ENCODE measurements at places on chromosomes 12 and 14. TPM values are rescaled to one million over a fixed set of nuclear protein-coding genes. Genes with fewer than 3 reads are reported as not detected.

DNA sequence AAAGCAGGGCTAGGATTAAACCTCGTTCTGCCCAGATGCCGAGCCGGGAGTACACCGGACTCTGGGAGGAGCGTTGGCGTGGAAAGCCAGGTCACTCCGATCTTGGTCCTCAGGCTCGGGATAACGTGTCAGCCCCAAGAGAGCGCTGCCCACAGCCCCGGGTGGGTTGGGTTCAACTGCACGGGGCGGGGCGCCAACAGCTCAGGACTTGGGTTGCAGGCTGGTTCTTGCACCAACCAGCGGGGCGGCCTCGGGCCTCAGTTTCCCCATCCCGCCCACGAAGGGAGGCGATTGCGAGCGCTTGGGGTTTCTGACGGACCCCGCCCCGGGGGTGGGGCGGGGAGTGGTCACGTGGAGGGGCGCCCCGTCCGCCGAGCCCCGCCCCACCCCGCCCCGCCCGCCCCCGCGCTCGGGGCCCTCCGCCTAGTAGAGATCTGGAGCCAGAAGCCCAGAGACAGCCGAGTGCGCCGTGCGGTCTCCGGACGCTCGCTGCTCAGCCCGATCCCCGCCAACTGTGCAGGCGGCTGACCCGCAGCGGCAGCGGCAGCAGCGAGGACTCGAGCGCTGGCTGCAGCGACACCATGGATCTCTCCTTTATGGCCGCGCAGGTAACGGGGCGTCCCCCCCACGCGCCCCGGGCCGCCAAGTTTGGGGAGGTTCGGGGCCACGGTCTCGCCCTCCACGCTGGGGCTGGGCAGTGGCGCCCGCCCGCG, at the start of gene C14orf132:
Gene C14orf132, plus strand, starts transcription at position 443 of the 713 bp plus-strand sequence. Its CDS starts 139 bp downstream, at position 582.
- DNase-seq: peak; percentile 46

GRCh38 chr14:59067127-59067894, 121.2 kb upstream of the DAAM1 start:
- DNase-seq: no peak

- no peak for DNase-seq
Observed at GRCh38 chr12:71201136-71201679, 43.4 kb upstream of the TSPAN8 start.

- peak; percentile 15 for DNase-seq
Observed at GRCh38 chr12:56581418-56582145, 48.5 kb downstream of the BAZ2A start.

GRCh38 chr14:74630881-74631690, 19.0 kb upstream of the LTBP2 start:
- no peak for DNase-seq

GRCh38 chr12:118082161-118082560, 21.2 kb upstream of the WSB2 start:
- DNase-seq: no peak

GRCh38 chr12:88057994-88058718, 29.0 kb upstream of the C12orf50 start:
- DNase-seq: no peak

- no peak for DNase-seq
Observed at GRCh38 chr12:10305411-10305810, 2.3 kb upstream of the KLRD1 start.

DNA sequence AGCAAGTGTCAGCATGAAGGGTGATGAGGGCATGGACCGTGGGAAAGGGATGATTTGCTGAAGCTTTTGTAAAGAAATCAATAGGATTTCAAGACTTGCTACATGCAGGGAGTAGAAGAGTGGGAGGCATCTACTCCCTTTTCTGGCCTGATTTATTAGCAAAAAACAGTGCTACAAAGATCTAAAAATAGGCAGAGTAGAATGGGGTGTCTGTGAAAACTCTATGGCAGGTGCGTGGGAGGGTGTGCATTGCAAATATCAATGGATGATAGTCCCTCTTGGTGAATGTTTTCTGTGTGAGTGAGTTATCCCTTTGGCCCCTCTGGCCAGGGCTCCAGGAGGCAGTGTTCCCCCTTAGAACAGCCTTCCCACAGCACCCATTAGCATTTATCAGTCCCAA, 139.0 kb downstream of the SMOC1 start:
- DNase-seq: no peak

DNA sequence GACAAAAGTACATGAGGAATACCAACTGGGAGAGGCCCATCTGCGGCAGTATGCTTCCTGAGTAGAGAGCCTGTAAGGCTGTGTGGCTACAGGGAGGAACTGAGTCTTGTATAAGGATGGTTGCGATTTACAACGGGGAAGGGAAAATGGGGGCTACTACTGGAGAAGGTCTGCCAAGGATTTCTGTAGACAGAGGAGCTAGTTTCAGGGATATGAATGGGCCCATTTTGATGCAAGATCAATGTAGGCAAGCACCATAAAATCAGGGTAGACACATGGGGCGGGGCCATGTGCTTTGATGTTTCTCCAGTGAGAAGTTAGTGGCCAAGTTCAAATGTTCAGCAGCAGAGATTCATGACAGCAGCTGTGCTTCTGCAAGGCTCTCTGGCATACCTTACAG, 149.4 kb downstream of the GPR65 start:
- no peak for DNase-seq

- DNase-seq: no peak
Observed at GRCh38 chr14:32817780-32818179, 120.9 kb upstream of the NPAS3 start.

GRCh38 chr12:32397696-32398095, 1.7 kb upstream of the FGD4 start:
- no peak for DNase-seq

DNA sequence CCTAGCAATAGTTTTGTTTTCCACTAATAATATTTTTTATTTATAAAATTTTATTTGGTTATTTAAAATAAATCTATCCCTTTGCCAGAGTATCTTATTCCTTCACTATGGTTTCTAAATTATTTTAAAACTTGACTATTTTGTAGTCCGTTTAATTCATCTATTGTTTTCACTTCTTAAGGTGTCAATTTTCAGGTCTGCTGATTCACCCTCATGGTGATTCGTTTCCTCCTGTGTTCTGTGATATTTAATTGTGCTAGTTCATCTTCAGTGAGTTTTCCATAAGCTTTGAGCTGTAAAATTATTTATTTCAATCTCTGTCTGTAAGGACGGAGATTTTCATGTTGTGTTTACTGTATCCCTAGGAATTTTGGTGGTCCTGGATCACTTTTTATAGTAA, 70.6 kb downstream of the SNAPC1 start:
- no peak for DNase-seq

- no peak for DNase-seq
Observed at GRCh38 chr14:88069677-88070076, 64.7 kb downstream of the GPR65 start.

- DNase-seq: no peak
Observed at GRCh38 chr12:128871516-128871892, 18.2 kb downstream of the GLT1D1 start.

DNA sequence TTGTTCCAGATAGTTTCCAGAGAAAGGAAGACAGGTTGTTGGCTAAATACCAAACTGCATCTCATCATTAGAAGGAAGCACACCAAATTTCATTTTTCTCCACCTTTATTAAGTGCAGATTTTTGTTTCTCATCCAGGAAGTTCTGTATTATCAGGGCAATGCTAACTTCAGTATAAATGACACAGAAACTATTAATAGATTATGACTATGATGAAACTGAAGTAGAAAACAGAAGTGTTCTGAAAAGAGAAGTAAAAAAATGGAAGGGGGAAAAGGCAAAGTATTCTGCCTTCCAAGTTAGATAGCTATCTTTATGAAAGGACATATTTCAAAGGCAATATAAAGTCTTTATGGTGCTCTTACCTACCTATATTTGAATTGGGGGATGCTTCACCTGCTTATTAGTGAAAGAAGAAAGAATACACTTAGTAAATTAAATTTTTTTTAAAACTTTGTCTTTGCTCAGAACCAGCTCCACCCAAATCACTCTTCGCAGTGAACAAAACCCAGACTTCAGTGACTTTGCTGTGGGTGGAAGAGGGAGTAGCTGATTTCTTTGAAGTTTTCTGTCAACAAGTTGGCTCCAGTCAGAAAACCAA, 223.9 kb downstream of the PTPRO start:
- peak; percentile 7 for DNase-seq

DNA sequence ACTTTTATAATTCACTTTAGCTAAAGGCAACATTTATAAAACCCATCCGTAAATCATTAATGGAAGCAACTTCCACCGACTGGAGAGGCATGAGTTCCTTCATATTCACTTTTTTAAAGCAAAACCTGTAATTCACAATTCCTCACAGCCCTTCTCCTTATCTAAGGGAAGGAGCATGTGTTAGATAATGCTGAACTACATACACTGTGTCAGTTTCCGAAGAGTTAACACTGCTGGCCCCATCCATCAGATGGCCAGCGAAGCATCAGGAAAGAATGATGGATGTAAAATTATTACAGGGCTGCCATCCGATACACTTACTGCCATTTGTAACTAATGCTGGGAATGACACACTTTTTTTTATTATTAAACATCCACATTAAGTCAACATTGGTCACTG, 392.8 kb downstream of the SOX5 start:
- no peak for DNase-seq

DNA sequence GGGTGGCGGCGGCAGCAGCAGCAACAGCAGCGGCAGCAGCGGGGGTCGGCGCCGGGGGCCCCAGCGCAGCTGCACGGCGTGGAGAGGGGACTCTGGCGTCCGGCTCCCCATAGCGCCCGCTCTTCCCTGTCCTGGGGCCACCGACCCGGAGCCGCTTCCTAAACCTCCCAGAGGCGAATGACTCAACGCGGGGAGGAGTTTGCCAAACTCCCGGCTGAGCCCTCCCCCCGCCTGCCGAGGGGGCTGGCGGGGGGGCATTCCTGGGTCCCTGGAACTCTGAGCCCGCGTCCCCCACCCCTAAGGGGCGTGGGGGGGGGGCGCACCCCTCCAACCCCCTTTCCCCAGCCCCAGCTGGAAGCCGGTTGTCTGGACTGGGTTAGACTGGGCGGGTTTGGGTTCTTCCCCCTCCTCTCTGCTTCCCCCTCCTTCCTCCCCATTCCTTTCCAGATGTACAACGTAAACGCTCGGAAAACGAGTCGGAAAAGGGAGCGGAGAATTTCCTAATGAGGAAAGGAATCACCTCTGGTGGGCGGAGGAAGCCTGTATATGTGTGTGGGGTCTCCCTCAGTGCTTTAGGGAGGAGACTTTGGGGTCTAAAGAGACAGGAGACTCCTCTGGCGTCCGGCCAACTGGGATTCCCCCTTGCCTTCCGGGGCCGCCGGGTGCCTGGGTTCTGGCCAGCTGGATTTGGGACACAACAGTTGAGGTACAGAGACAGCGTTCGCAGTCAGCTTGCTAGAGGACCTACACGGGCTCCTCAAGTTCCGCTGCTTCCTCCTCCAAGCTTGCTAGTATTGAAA, at the start of gene ITGA5:
Gene ITGA5, minus strand, starts transcription at position 179 of the 800 bp plus-strand sequence. Its CDS starts 68 bp downstream, at position 111.
- DNase-seq: peak; percentile 41

- DNase-seq: no peak
Observed at GRCh38 chr12:108102363-108102762, 26.7 kb upstream of the WSCD2 start.

DNA sequence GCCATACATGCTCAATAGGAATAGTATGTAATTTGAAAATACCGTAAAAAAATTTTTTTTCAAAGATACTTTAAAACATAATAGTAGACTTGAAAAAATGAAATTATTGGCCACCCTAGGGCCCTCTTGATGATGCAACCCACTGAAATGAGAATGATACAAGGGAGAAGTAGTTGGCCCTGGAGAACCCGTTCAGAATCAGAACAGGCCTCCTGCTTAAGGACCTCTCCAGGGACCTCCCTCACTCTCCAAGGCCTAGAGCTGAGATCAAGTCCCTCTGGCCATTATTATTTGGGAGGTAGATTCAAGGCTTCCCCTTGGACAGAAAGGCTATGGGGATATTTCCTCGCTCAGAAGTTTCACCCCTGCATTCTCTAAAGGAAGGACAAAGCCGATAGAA, 11.9 kb downstream of the LALBA start:
- no peak for DNase-seq

DNA sequence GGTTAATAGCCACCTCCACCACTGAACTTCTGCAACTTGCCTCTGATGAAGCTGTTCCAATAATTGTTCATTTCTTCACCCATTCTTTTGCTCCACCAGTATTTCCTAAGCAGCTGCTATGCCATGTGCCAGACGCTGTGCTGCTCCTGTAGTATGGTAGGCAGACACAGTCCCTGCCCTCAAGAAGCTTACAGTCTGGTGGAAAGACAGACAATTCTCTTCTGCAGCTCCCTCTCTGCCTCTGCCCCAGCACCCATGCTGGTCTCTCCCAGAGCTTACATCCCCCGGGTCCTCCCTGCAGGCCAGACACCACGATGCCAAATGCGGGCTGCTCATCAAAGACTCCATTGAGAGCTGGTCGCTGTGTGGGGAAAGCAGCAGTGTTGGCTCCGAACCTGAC, 111.6 kb upstream of the ESRRB start:
- DNase-seq: no peak

GRCh38 chr12:98758331-98758730, 113.2 kb downstream of the APAF1 start:
- no peak for DNase-seq

DNA sequence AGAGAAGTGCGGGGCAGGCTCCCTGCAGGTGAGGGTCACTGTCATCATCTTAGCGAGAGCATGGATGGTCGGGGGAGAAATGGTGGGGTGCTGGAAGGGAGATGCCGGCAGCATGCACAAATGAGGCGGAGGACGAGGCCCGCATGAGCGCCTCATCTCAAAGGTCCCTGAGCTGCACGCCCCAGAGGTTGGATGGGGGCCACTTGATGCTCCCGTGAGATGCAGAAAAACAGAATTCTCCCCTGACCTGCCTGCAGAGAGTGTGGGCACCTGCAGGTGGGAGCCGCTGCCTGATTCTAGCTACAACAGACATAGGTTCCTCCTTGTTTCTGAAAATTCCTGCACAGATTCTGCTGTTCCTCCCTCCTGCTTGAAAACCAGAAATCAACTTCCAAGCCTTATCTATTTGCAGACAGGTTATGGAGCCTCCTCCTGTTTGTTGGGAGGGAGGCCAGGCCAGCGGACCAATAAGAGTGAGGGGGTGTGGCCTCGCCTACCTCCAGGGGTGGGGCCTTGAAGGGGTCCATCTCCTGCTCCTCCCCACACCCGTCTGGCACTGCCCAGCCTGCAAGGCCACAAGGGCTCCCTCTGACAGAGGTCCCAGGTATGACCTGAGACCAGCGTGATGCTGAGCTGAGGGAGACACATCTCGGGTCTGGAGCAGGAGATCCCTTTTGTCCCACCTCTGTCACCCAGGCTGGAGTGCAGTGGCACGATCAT, 67.2 kb downstream of the KDM2B start:
- no peak for DNase-seq

DNA sequence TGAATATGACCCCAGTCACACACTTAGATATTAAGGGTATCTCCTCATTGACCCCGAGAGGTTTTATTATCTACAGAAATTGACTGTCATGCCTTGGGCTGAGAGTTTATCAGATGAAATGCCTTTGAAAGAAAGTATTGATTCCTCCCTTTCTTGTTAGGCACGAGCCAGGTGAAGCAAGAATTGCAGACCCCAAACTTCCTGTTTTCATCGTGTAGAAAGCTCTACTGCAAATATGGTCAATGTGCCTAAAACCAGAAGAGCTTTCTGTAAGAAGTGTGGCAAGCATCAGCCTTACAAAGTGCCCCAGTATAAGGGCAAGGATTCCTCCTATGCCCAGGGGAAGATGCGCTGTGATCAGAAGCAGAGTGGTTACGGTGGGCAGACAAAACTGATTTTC, 143.9 kb upstream of the FUT8 start:
- DNase-seq: no peak

- no peak for DNase-seq
Observed at GRCh38 chr12:57889500-57889989, 43.0 kb upstream of the CTDSP2 start.

The SMOC1 gene
- not detected for total RNA-seq

The TTC8 gene
- total RNA-seq: 3.8 TPM

The ARHGEF40 gene
- 0.35 TPM for total RNA-seq

The ATL1 gene
- total RNA-seq: 0.79 TPM

The ENDOU gene
- not detected for total RNA-seq

The PLA2G1B gene
- 1.3 TPM for total RNA-seq

The CABP1 gene
- total RNA-seq: not detected

The STYK1 gene
- 0.33 TPM for total RNA-seq
